Activated CD8-positive, alpha-beta T cell treated with anti-CD3 and anti-CD28 coated beads, Interleukin-2, amount 10 ng/mL, durations not matched to agents 7 days and 5 days (primary cell): ENCODE measurements at places on chromosomes 2 and 18.

DNA sequence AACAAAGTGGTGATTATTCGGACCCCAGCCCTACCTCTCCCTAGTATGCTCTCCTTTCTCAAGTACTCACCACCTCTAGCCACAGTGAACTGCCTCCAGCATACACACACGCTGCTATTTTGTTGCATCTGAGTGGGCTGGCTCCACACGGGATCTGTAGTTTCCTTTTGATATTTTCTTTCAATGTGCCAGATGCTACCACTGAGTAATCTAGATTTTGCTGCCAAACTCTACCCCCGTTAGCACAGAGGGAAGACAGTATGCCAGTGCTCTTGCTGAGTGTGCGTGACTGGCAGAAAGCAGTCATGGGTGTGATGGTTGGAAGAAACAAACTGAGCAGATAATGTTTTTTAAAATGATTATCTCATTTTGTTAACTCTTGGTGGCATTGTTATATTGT is 11.6 kb downstream of the CFLAR start:
- H3K27ac ChIP-seq: peak overlapping the region; percentile 98
- peaks cover 62% of the 10 kb centered on the region for H3K36me3 ChIP-seq
- no peaks in the 10 kb centered on the region for H3K27me3 ChIP-seq
- DNase-seq: peak; percentile 49
- H3K4me3 ChIP-seq: peak overlapping the region; percentile 97

- H3K36me3 ChIP-seq: no peaks in the 10 kb centered on the region
- H3K27me3 ChIP-seq: no peaks in the 10 kb centered on the region
- no peak for DNase-seq
- H3K4me3 ChIP-seq: no peak overlapping the region
- H3K27ac ChIP-seq: no peak overlapping the region
Observed at GRCh38 chr2:79573895-79574674, 61.2 kb downstream of the CTNNA2 start.

DNA sequence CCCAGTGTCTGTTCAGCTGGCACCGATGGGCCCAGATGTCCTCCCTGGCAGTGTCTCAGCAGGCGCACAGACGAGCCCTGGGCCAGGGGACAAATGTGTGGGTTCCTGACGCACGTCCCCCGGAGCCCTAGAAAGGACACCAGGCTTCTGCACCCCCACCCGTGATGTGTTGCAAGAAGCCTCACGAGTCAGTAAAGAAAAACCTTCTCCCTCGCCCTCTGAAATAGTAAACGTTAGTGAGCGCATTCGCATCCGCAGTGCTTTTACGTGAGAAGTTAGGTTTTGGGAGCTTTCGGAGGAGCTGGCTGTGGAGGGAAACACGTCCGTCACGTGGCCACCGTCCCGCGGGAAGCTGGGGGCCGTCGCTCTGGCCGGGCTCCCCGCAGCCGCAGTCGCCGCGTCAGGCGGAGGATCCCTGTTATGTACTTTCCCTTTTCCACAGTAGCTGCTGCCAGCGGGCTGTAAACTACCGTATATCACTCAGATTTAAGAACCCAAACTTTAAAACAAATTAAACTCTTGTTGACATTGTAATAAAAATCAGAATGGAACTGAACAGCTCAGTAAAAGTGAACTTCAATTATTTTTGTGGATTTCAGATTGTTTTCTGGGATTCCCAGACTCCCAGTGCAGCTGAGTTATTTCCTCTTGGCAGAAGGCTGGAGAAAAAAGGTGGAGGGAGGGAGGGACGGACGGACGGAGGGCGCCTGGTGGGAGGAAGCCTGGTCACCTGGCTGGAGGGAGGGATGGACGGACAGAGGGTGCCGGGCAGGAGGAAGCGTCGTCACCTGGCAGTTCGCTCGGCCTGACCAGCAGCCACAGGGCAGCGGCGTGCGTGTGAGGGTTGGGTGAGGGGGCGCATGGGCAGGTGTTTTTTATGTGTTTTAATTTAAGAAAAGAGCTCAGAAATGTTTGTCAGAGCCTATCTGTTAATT is 112.1 kb downstream of the NFATC1 start:
- H3K4me3 ChIP-seq: peak overlapping the region; percentile 43
- no peak for DNase-seq
- H3K36me3 ChIP-seq: peaks cover 6% of the 10 kb centered on the region
- peaks cover 41% of the 10 kb centered on the region for H3K4me1 ChIP-seq

GRCh38 chr2:32591669-32592463 is 36.0 kb upstream of the TTC27 start:
- H3K4me3 ChIP-seq: peak overlapping the region; percentile 24
- peak; percentile 26 for DNase-seq
- H3K27ac ChIP-seq: peak overlapping the region; percentile 81
- peaks cover 45% of the 10 kb centered on the region for H3K36me3 ChIP-seq
- H3K27me3 ChIP-seq: no peaks in the 10 kb centered on the region

DNA sequence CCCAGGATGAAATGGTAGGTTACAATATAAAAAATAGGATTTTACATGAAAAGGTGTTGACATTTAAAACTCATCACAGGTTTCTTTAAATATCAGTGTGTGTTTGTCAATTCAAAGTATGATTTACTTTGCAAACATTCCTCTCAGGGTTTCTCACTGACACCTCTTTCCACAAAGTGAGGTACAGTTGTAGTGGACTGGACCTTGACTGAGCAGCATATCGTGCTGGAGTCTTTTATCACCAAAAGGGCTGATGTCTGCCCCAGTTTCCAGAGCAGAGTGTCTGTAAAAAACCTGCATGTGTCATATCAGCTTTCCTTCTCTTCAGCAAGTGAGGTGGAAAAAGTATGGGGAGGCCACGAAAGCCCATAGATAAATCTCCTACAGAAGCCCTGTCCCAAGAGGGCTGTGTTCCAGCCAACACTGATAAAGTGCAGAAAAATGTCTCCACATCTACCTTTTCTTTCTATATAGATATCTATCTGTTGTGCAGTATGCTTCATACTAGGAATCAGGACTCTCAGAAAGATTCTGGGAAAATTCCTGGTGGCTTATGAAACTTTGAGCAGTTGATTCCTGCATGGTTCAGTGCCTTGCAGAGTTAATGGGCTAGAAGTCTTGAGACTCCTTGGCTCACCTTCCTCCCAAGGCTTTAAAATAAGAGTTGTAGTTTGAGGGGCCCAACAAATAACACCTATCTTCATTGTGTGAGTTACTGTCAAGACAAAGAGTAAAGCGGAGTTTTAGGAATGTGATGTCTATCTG is 6.9 kb downstream of the ACYP2 start:
- no peak overlapping the region for H3K27ac ChIP-seq
- no peaks in the 10 kb centered on the region for H3K27me3 ChIP-seq
- no peak overlapping the region for H3K4me3 ChIP-seq
- no peak for DNase-seq
- H3K36me3 ChIP-seq: peaks cover 20% of the 10 kb centered on the region

- DNase-seq: no peak
- no peaks in the 10 kb centered on the region for H3K4me1 ChIP-seq
- no peaks in the 10 kb centered on the region for H3K27me3 ChIP-seq
- H3K4me3 ChIP-seq: no peak overlapping the region
- no peak overlapping the region for H3K27ac ChIP-seq
- H3K36me3 ChIP-seq: no peaks in the 10 kb centered on the region
Observed at GRCh38 chr2:75986617-75987016, 275.9 kb upstream of the GCFC2 start.

GRCh38 chr2:30709516-30709915 is 97.7 kb downstream of the CAPN13 start:
- peaks cover 8% of the 10 kb centered on the region for H3K4me1 ChIP-seq
- DNase-seq: no peak
- H3K4me3 ChIP-seq: no peak overlapping the region

DNA sequence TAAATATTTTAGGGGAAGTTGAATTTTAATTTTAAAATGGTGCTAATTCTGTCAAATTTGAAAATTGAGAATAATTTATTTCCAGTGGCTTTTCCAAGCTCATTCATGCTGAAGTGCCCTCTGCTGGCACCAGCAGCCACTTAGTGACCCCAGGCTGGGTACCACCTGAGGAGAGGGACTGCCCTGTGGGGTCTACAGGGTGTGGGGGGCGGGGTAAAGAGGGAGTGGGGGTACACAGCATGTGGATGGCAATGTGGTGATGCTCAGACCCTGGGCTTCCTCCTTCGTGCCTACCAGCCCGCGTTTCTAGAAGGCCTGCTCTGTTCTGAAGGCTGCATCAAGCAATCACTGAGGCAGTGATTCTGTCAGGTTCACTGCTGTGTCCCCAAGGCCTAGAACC is 45.1 kb upstream of the SCLY start:
- H3K4me3 ChIP-seq: no peak overlapping the region
- no peaks in the 10 kb centered on the region for H3K27me3 ChIP-seq
- H3K27ac ChIP-seq: no peak overlapping the region
- H3K4me1 ChIP-seq: peaks cover 8% of the 10 kb centered on the region
- peaks cover 27% of the 10 kb centered on the region for H3K36me3 ChIP-seq
- no peak for DNase-seq

DNA sequence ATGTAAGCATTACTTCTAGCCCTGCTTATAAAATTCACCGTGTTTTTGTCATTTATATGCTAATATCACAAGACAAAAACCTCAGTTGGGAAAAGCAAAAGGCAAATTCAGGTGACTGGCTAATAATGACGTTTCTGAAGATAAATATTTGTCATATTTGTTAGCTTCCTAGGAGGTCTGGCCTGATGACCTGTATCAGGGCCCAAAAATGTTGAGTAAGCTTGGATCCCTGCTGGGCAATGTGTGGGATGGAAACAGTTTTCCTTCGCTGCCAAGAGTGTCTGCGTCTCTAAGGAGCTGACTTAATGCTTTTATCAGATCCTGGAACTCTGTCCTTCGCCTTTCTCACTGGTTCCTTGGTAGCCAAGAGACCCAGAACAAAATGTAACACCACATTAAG is 230.1 kb upstream of the PXDN start:
- no peaks in the 10 kb centered on the region for H3K36me3 ChIP-seq
- H3K4me3 ChIP-seq: no peak overlapping the region
- no peaks in the 10 kb centered on the region for H3K27me3 ChIP-seq
- no peak for DNase-seq
- H3K4me1 ChIP-seq: no peaks in the 10 kb centered on the region
- H3K27ac ChIP-seq: no peak overlapping the region

GRCh38 chr2:235910067-235910466 is 258.1 kb downstream of the GBX2 start:
- no peaks in the 10 kb centered on the region for H3K4me1 ChIP-seq
- no peak overlapping the region for H3K27ac ChIP-seq
- no peak for DNase-seq
- H3K36me3 ChIP-seq: no peaks in the 10 kb centered on the region

GRCh38 chr2:240523451-240524281 is 34.1 kb downstream of the ANKMY1 start:
- H3K36me3 ChIP-seq: peaks cover 70% of the 10 kb centered on the region
- peak; percentile 9 for DNase-seq
- no peak overlapping the region for H3K4me3 ChIP-seq
- H3K4me1 ChIP-seq: peaks cover 2% of the 10 kb centered on the region

DNA sequence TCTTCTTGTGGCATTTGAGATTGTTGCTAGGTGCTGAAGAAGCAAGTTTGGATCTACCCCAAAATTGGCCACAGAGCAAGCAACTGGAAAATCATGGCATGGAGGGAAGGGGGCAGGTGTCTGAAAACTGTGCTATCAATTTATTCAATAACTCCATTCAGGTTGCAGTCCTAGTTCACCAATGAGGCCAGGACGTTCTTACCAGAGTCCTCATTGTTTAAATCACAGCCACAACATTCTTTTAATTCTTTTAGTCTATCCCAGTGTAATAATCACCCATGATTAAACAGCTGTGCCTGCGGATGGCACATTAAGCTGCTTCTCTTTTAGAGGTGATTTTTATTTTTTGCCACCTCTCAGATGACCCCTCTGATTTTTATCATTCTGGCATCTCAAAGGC is 103.5 kb downstream of the ANKRD44 start:
- peak overlapping the region; percentile 44 for H3K4me3 ChIP-seq
- peaks cover 90% of the 10 kb centered on the region for H3K4me1 ChIP-seq
- no peaks in the 10 kb centered on the region for H3K27me3 ChIP-seq

DNA sequence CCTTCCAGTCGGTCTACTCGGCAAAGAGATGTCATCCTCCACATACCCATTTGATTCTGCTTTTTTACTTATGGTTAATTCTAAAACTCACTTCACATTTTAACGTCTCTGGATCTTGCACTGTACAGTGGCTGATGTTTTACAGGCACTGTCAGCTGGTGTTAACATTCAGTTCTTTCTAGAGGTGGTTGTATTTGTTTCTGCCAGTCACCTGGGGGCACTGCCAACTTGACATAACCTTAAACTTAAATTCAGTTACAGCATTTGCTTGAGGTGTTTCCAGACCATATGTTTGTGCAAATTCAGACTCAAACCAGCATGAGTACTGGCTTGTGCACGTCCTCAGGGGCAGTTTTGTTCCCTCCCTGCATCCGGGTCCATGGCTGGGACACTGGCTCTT is 5.3 kb upstream of the TMEM185B start:
- no peak for DNase-seq
- H3K27me3 ChIP-seq: no peaks in the 10 kb centered on the region
- H3K36me3 ChIP-seq: peaks cover 72% of the 10 kb centered on the region

DNA sequence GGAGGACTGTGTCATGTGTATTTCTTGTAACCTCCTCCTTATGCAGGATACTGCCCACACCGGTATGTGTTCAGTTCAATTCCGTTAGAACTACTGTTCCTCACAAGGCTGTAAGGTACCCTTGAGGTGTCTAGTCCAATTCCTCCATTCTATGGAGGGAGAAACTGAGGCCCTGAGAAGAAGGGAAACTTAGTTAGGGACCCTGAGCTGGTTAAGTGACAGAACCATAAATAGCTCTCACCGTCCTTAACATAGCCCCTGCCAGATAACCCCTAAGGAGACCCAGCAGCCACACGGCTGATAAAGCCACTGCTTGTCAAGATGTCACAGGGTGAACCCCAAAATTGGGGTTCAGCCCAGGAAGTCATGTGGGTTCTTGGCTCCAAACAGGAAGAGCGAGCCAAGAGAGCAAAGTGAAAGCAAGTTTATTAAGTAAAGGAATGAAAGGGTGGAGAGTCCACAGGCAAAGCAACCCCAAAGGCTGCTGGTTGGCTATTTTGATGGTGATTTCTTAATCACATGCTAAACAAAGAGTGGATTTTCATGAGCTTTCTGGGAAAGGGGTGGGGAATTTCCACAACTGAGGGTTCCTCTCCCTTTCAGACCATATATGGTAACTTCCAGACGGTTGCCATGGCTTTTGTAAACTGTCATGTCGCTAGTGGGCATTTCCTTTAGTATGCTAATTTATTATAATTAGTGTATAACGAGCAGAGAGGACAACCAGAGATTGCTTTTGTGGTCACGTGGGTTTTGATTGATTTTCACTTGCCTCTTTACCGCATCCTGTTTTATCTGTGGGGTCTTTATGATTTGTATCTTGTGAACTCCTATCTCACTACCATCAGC is 83.4 kb upstream of the RTN4 start:
- no peaks in the 10 kb centered on the region for H3K27me3 ChIP-seq
- H3K27ac ChIP-seq: peak overlapping the region; percentile 92
- peak overlapping the region; percentile 76 for H3K4me3 ChIP-seq
- peak; percentile 71 for DNase-seq
- no peaks in the 10 kb centered on the region for H3K36me3 ChIP-seq
- H3K4me1 ChIP-seq: peaks cover 18% of the 10 kb centered on the region

- DNase-seq: peak; percentile 8
- no peaks in the 10 kb centered on the region for H3K27me3 ChIP-seq
- peaks cover 17% of the 10 kb centered on the region for H3K36me3 ChIP-seq
- peaks cover 40% of the 10 kb centered on the region for H3K4me1 ChIP-seq
- no peak overlapping the region for H3K27ac ChIP-seq
- H3K4me3 ChIP-seq: no peak overlapping the region
Observed at GRCh38 chr2:84815146-84815545, 65.7 kb downstream of the TRABD2A start.
